ENCODE measurements at places on chromosomes 3 and 15.

DNA sequence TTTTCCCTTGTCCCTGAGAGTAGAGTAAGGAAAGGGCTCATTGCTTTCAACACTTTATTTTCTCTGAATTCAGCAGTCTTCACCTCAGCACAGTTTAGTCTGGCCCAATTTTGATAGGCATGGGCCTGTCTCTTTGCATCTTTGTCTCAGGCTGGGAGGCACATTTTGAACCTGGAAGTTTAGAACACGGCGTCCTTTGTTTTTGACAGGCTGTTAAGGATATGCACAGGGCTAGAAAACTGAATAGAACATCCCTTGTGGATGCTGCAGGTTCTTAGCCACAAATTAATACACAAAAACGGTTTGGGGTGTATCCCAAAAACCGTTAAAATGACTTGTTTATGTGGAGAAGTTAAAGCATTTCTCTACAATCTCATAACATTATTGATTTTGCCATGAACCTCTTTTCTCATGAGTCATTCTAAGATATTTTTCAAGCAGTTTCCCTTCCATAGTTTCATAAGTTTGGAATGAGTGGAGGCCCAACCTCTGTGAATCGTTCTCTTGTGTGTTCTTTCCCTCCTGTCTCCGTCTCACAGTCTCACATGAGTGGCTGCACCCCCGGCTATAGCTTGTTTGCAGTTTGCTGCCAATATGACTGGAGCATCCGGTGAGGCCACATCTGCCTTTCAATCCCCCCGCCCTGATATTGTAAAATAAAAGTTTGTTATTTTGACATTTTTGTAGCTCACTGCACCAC, 192.9 kb upstream of the EIF1B start:
- no peak for DNase-seq

DNA sequence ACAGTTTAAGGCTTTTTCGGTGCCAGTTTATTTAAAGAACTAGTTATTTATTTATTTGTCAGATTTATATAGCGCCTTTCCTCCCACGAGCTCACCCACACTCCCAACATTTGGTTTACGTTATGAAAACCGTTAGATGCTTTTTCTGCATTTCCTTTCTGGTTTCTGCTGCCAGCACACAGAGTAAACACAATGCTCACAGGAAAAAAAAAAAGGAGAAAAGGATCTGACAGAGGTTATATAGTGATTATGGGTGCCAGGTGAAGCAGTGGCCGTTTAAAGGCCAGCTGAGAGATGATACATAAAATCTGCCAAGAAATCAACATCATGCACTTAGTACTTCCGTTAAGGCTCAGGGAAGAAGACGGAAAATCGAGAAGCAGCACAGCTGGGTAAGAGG, 37.9 kb downstream of the ETV5 start:
- no peak for DNase-seq

DNA sequence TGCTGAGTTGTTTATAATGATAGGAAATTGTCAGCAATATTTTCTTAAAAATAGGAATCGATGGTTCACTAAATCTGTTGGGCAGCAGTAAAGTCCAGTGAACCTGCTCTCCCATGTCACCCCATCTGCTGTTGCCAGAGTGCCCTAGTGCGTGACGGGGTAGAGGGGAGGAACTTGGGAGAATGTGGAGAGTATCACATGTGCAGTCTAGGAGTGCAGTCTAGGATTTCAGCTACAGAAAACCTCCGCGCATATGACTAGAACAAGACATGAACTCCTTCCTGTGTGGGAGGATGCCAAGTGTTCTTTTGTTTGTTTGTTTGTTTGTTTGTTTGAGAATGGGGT, 74.6 kb upstream of the ACAD9 start:
- no peak for DNase-seq

- no peak for DNase-seq
Observed at GRCh38 chr3:58627570-58627885, 39.0 kb downstream of the FAM3D start.

DNA sequence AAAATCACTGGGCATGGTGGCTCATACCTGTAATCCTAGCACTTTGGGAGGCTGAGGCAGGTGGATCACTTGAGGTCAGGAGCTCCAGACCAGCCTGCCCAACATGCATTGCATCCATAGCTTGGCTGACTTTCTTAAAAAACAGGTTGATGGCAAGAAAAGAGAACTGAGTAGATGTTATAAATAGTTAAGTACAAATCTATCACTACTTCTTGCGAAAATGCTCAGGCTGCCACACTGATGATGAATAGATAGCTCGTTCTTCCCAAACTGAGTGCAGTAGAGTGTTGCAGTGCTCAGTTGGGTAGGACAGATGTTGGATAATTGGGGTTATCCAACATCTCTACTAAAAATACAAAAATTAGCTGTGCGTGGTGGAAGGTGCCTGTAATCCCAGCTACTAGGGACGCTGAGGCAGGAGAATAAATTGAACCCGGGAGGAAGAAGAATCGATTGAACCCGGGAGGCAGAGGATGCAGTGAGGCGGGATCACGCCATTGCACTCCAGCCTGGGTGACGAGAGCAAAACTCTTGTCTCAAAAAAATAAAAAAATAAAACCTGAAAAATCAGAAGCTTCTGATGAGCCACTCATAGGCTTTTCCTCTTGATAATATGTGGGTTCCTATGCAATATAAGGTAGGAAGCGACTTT, 1.2 kb downstream of the BTLA start:
- no peak for DNase-seq

GRCh38 chr3:183497313-183497712, 58.2 kb downstream of the KLHL6 start:
- DNase-seq = no peak

DNA sequence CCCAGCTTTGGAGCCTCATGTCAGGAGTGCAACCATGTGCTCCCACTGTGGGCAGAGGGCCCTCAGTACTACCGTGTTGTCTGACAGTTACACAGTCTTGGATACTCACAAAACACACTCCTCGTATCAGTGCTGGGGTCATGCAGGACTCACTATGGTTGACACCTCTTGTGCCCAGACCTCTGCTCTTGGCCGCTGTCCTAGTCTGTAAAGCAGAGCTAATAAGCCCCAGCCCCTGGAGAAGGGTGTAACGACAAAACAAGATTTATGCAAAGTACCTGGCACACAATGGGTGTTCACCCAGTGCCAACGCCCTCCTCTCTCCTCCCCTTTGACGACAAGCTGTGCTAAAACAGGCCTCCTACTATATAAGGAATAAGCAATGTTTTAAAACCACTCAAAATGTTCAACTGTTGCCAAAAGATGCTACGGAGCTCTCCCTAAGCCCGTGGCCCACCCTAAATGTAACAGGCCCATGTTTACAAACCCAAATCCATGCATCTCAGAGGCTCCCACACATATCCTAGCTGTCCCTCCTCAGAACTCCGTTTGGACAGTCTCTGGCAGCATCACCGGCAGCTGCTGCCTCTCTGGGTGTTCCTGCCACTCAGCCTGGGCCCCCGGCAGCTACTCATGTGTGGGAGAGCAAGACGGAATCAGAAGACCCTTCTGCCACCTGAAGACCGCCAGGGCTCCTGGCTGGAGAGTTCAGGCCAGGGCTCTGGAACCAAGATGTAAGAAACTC, 65.8 kb downstream of the MRPL46 start:
- no peak for DNase-seq

GRCh38 chr15:72195101-72195511, 2.5 kb downstream of the GRAMD2A start:
- no peak for DNase-seq

DNA sequence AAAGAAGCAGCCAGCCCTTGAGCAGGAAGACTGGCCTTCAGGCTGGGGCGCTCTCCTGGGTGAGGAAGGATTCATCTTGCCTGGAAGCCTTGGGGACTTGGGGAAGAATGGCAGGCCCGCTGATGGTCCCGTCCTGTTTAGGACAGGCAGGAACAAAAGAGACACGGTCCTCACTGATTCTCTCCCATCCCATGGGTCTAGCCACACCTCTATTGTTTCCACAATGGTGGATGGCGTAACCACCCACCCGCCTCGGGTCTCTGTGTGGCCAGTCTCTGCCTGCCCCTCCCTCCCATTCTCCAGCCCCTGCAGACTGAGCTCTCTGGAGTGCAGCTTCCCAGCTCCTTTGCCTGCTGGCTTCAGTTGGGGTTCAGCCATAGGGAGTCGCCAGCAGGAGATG, 284.3 kb downstream of the UACA start:
- no peak for DNase-seq

DNA sequence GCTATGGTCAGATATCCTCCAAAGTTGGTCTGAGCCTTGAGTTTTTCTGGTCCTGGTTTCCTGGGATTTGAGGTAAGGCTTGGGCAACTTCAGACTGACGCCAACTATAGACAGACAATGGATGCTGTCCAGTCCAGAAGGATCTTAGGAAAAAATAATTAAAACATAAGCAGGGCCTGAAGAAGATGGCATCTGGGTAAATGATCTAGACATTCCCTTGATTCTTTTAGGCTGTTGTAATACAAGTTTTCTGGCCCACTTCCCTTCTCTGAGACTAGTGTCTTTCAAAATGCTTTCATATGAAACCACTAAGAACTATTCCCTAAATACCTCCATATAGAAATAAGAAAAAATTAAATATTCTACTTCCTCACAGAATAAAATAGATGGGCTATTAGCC, 47.7 kb upstream of the PLXND1 start:
- DNase-seq = no peak

- no peak for DNase-seq
Observed at GRCh38 chr3:139588450-139588849, 48.9 kb upstream of the RBP1 start.

- no peak for DNase-seq
Observed at GRCh38 chr3:184429786-184430185, 49.9 kb downstream of the CHRD start.

- DNase-seq = no peak
Observed at GRCh38 chr15:50134524-50135024, 15.5 kb upstream of the ATP8B4 start.

Measured in activated CD4-positive, alpha-beta T cell treated with anti-CD3 and anti-CD28 coated beads for 4 hours (primary cell).